ENCODE measurements at places on chromosomes 11 and 22. TPM values are rescaled to one million over a fixed set of nuclear protein-coding genes. Genes with fewer than 3 reads are reported as not detected.

RRM1 gene
- 53.5 TPM for total RNA-seq

PTPRCAP gene
- 0.47 TPM for total RNA-seq

THYN1 gene
- 25.4 TPM for total RNA-seq

DHCR7 gene
- 44.4 TPM for total RNA-seq

IGF2 gene
- total RNA-seq = 110 TPM

DGCR6 gene
- 5.4 TPM for total RNA-seq

CARNS1 gene
- 0.36 TPM for total RNA-seq

MLC1 gene
- 0.77 TPM for total RNA-seq

MS4A7 gene
- not detected for total RNA-seq

IL18 gene
- total RNA-seq = 0.85 TPM

DRG1 gene
- 49.2 TPM for total RNA-seq

FGF4 gene
- not detected for total RNA-seq

CLTCL1 gene
- 24.2 TPM for total RNA-seq

GRM5 gene
- total RNA-seq = 0.41 TPM

FREY1 gene
- total RNA-seq = 0.49 TPM

OR52A1 gene
- not detected for total RNA-seq

OR52E5 gene
- total RNA-seq = not detected

RFPL1 gene
- not detected for total RNA-seq

Measured in chondrocyte (in vitro differentiated cells).